ENCODE measurements at places on chromosomes 12 and 14.

DNA sequence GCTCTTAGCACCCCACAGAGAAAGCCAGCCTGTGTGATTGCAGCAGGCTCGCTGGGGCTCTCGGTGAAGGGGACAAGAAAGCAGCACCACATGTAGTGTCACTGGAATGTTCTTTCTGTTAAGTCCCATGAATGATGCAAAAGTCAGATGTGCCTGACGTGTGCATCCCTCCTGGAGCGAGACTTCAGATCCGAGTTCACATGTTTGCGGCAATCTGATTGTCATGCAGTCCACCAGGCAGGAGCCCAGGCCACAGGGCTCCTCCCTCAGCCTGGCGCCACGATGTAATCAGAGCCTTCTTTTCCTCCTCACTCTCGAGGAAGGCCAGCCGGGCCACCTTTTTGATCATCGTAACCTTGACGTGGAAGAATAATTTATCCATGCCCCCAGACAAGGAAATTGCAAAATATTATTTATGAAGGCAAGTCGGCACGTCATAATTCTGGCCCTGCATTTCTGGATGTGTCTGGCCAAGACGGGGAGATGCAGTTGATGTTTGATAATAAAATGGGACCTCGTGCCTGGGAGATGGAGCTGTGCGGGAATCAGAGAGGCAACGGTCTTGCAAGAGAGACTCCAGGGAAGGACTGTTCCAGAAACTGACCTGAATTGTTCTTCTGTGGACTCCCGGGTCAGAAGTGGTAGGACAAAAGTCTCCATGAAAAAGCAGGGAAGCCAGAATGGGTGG, 214.6 kb downstream of the PHETA1 start:
- DNase-seq = no peak

DNA sequence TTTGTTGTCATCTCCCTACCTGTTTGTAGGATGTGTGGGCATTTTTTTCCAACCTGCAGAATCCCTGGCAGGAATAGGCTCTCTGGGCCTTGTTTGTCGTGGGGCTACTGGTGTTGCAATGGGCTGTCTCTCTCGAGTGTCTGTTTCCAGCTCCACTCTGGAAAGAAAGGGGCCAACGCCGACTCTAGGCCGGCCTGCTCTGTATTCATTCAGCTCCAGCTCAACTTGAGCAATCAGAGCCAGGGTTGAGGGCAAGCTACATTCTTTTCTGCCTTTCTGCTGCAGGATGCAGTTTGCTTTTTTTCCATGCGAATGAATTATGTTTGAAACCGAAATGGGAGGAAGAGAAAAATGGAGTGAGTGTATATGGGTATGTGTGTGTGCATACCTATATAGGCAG, 2.3 kb downstream of the JDP2 start:
- DNase-seq = no peak

GRCh38 chr14:21263284-21264024, 5.8 kb downstream of the HNRNPC start:
- no peak for DNase-seq

DNA sequence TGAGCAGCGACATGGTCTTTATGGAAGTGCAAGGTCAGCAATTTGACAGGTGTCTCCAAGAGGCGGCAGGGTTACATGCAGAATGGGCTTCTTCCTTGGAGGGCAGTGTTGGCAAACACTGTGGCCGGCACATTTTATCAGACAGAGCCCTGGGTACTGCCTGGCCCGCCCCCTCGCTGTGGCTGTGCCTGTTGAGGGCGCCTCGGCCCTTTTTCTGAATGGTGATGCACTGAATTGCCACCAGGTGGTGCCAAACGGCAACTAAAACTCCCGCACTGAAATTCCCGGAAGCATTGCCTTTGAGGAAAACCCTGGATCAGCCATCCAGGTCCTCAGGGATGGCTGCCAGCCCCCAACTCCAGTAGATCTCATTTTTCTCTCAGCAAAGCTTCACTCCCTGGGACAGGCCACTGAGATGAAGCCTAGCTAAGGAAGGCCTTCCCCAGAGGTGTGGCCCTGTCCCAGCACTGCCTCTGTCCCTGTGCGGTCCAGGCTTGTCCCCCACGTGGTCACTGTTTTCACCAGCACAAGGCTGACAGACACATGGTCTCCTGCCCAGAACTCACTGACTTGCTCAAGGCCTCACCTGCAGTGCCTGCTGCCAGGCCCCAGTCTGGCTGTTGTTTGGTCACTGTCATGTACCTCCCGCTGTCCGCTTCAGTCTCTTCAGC, 73.6 kb downstream of the TESC start:
- peak; percentile 41 for DNase-seq

DNA sequence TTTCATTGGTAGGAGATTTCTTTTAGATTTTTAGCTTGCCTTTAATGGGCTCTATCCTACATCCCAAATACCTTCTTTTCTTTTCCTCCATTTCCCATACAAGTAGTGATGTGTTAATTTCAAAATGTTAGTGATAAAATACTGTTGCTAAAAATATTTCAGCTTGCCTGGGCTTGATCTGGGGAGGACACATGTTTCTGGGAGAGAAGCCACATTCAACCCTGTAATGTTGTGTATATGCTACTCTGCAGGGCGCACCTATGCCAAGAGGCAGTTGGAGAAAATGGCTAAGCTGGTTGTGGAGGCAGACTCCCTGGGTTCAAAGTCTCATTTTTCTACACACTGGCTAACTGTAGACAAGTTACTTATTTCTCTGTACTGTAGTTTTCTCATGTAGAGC, 26.3 kb downstream of the FLRT2 start:
- DNase-seq = no peak

DNA sequence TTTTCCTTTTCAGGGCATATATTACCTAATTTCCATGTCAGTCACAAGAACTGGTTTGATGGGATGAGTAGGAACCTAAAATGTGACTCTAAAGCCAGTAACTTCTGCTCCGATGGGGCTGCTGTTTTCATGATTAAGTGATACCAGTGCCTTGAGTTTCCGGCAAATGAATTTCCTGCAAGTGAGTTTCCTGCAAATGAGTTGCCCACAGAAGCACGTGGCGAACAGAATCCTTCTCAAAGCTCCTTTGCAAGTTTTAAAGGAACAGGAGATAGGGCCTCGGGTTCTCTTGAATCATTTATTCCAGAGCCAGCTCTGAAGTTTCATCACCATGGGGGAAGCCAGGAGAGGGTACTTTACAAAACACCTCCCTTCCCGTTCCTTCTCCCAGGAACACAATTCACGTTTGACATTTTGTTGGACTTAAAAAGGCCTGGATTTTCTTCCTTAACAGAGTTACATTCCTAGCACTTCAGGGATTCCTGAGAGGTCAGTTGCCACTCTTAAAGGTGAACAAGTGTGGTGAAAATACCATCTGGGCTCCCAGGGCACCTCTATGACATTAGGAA, 2.2 kb upstream of the PPTC7 start:
- no peak for DNase-seq

GRCh38 chr12:58502841-58503240, 417.5 kb downstream of the LRIG3 start:
- no peak for DNase-seq

- no peak for DNase-seq
Observed at GRCh38 chr14:23559010-23559925, 3.2 kb downstream of the THTPA start.

- DNase-seq = no peak
Observed at GRCh38 chr12:75439048-75439447, 41.5 kb upstream of the GLIPR1 start.

GRCh38 chr12:132197581-132198354, 53.5 kb downstream of the NOC4L start:
- DNase-seq = no peak

DNA sequence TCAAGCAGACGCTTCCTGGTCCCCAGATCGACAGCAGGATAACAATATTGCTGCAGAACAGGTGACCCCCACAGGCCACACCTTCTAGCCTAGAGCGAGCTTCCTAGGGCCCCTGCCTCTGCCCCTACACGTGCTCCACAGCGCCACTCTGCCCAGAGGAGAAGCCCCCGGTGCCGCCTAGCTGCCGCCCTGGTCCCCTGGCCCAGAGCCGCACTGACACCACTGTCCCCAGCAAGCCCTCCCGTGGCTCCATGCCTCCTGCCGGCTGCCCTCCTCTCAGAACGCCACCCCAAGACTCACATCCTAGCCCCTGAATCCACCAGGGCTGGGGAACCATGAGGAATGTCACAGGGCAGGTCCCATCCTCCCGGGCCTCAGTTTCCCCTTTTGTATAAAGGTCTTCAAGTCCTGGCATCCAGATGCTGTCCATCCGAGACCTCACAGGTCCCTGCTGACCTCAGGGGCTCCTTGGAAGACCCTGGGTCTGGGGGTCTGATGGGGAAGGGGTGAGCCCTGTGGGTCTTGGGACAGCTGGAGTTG, 31.0 kb downstream of the JAG2 start:
- DNase-seq = no peak

- DNase-seq = no peak
Observed at GRCh38 chr12:5369298-5369697, 62.6 kb upstream of the NTF3 start.

DNA sequence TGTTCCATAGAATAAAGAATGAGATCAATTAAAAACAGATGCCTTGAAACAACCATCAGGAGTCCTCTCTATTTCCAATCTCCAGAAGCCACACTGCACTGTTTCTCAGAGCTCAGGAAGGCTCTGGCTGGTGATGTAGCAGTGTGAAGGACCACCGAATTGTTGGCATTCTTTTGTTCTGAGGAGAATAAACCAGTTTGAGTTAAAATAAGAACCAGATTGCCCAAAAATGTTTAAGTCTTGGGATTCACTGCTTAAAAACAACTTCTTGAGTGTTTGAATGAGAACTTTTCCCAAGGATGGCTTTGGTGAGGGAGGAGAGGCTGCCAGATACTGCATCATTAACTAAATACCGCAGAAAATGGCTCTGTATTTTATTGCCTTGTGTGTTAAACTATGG, 341.2 kb downstream of the C12orf75 start:
- no peak for DNase-seq

GRCh38 chr12:112741106-112741505, 50.4 kb upstream of the RPH3A start:
- DNase-seq = no peak

DNA sequence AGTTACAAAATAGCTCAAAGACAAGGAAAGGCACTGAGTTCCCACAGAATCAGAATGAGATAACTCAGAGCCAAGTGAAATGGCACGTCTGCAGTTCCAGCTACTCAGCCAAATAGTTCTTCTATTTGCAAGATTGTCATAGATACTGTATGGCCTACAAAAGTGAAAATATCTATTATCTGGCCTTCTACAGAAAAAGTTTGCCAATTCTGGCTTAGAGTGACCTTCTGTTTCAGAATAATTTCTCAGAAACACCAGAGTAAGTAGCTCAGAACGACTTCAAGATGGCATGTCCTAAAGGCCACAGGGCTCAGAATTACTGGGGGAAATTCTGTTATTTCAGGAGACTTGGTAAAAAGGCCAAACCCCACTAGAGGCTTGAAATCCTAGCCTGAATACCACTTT, 10.7 kb upstream of the RTRAF start:
- no peak for DNase-seq

DNA sequence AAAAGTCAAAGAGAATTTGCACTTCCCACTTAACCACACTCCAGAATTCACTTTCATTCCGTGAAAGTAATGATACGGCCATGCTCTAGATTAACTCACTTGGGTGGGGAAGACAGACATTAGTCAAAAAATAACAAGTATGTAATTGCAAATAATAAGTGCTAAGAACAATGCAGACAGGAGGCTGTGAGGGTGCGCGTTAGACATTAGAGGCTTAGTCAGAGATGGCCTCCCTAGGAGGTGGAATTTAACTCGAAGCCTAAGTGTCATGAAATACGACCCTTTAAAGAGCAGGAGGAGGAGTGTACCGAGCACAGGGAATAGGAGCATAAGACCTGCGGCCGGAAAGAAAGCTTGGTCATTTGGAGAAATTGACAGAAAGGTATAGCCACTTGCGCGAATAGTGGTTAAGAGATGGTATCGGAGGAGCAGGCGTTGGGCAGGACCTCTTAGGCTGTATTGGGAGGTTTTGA, 628 bp downstream of the SNRPF start:
- peak; percentile 53 for DNase-seq

- no peak for DNase-seq
Observed at GRCh38 chr14:90991690-90992443, 68.6 kb downstream of the RPS6KA5 start.

GRCh38 chr12:124520265-124520701, 47.1 kb downstream of the NCOR2 start:
- DNase-seq = no peak

DNA sequence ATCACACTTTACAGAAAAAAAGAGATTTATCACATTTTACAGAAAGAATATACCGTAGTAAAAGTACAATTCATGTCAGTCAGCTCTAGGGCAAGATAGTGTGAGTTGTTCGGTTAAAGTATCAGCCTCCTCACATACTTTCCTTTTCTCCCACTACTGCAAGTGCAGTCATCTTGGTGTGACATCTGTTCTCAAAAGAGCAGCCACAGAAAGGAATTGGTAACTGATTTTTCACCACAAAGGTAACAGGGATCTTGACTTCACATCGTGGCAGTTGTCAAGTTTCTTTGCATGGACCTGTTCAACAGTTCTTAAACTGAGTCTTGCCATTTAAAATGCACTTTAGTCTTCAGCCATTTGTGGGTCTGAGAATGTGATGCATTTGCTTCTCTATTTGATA, 5.0 kb upstream of the E2F7 start:
- DNase-seq = no peak

DNA sequence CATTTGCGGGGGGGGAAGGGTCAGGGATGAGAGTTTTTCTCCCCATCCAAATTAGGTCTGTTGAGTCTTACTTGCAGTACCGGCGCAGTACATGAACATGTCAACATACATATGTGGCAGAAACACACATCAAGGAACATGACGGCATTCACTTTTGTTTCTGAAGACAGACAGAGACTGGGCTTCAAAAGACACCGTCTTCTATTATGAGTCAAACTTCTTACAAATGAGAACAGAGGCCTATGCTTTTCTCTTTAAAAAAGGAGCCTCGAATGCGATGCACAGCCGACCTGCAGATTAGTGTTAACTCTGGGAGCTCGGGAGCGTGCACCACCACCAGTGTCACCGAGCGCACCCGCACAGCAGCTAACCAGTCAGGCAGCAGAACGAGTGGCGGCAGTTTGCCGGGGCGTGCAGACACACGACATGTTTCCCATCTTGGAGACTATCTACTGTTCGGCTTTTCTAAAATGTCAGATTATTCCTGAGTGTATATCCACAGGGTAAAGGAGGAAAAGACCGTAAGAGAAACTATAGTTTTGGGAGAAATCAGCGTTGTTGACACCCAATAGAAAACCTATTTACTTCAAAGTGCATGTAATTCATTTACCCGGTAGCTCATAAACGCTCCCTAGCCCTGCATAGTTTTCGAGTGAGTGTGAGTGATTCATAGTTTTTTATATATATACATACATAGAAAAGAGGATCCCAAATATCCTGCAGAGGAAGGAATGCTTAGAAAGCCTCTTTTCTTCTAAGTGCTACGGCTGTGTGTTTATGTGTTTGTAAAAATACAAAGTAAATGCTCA, 33.0 kb downstream of the UBR7 start:
- DNase-seq = no peak

Data from DMS79 (cell line).